Neural progenitor cell (in vitro differentiated cells): ENCODE measurements at places on chromosomes 13 and 19. TPM values are rescaled to one million over a fixed set of nuclear protein-coding genes. Genes with fewer than 3 reads are reported as not detected.

DNA sequence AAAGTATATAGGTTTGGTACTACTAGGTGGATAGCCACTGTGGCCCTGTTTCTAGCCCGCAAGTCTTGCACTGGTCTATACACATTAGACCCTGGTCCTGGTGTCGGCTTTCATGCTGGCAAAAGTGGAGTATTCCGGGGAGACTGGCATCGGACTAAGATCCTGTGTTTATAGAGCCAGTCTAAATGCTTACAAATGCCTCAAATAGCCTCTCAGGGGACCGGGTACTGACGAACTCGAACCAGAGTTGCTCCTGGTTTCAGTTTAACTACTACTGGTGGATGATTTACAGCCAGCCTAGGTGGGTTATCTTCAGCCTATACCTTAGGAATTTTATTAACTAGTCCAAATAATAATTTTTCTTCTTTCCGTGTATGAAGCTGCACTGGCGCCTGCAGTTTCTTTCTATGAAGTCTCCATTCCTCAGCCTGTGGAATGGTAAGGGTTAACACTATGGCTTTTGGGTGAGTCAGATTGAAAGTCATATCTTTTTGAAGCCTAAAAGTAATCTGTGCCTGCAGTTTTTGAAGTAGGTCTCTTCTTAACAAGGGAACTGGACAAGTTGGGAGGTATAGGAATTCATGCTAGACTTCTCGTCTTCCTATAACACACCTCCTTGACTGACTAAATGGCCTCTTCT lies 51.3 kb downstream of the OR10H4 start:
- H3K27ac ChIP-seq, result no peak overlapping the region
- H3K27me3 ChIP-seq, result no peaks in the 10 kb centered on the region
- no peak overlapping the region for H3K4me3 ChIP-seq
- no peaks in the 10 kb centered on the region for H3K4me1 ChIP-seq
- no peak for DNase-seq

GRCh38 chr13:110628477-110628793 lies 13.1 kb downstream of the NAXD start:
- no peaks in the 10 kb centered on the region for H3K27me3 ChIP-seq
- H3K27ac ChIP-seq, result no peak overlapping the region
- no peak overlapping the region for H3K4me3 ChIP-seq
- no peak for DNase-seq

GRCh38 chr13:95276037-95276505 lies 25.2 kb downstream of the ABCC4 start:
- H3K36me3 ChIP-seq, result no peaks in the 10 kb centered on the region
- DNase-seq, result no peak
- no peak overlapping the region for H3K4me3 ChIP-seq
- peaks cover 7% of the 10 kb centered on the region for H3K4me1 ChIP-seq

- no peaks in the 10 kb centered on the region for H3K4me1 ChIP-seq
- H3K27me3 ChIP-seq, result no peaks in the 10 kb centered on the region
- no peak for DNase-seq
- no peak overlapping the region for H3K4me3 ChIP-seq
These were observed 16.3 kb downstream of the ZNF91 start for GRCh38 chr19:23378948-23379347.

DNA sequence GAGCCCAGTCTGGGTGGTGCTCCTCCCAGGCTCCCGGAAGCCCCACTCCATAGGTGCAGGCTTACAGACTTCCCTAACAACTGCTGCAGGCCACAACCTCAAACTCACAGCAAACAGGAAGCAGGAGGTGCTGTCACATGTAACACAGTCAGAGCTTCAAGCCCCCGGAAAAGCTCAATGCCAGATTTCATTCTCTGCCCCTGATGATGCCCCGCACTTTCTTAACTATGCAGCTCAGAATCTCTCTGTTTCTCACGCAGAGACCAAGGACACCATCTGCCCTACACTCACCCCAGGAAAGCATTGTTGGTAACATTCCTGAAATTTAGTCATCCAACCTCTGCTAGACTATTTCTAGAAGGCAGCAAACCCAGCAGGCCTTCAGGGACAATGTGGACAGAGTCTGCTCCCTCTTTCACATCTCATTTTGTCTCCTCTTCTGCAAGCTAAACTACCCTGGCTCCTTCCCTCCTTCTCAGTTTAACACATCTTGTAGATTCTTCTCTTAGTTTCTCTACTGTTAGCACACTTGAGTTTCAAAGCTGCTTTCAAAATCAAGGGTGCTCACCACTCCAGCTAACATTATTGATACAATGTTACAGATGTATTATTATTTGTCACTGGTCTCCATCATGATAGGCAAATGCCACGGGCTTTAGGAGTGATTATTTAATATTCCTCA lies 162.5 kb downstream of the KCTD12 start:
- no peaks in the 10 kb centered on the region for H3K4me1 ChIP-seq
- no peaks in the 10 kb centered on the region for H3K27me3 ChIP-seq
- H3K36me3 ChIP-seq, result no peaks in the 10 kb centered on the region
- no peak overlapping the region for H3K27ac ChIP-seq
- no peak overlapping the region for H3K4me3 ChIP-seq
- DNase-seq, result peak; percentile 26

KLK3 gene
- total RNA-seq, result not detected in 2 replicates

R3HDM4 gene
- total RNA-seq, result 22.7 and 58.2 TPM in 2 replicates
